ENCODE measurements at places on chromosomes 5 and 9.
A peak's percentile ranks its signal among the peaks of the same experiment; 100 is the strongest.

DNA sequence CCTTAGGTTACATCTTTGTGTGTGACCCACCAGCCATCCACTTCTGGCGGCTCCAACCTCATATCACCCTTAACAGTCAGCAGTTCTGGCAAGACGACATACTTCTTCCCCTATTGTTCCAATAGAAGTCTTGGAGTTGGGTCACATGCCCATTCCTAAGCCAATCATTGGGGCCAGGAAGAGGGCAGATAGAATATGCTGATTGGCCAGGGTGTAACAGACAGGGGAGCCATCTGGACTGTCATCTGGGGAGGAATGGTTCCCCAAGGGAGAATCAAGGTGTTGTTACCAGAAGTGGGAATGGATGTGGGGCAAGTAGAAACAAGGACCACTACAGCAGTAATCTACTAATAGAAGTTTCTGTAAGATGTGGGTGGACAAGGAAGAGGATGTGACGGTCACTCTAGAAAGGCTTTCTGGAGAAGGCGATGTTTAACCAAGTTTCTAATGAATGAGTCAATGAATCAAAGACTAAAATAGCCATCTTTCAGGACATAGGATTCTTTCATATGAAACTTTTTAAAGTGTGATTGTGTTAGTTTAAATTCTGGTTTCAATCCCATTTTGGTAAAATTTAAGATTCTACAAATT, 200.4 kb downstream of the ARHGAP26 start:
- DNase-seq, result no peak

DNA sequence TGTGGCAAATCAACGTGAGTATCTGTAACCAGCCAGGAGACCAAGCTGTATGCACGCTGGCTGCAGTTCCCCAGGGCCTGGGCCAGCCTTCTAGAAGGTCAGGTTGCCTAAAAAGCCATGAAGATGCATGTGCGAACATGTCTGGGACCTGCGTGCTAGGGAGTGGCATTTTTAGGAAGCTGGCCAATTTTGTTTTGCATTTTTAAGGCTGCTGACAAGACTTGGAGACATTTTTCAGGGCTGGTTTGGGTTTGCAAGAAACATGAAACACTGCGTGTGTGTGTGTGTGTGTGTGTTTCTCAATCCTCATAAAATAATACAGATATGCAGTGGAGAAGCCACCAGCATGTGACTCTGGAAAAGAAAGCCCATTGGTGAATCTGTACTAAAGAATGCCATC, 5.1 kb downstream of the TGFBI start:
- DNase-seq, result no peak

- no peak for DNase-seq
Measured at GRCh38 chr5:123997462-123998215, 485.7 kb downstream of the CSNK1G3 start.

GRCh38 chr5:143314099-143314498, 89.4 kb downstream of the NR3C1 start:
- DNase-seq, result no peak

GRCh38 chr9:121455527-121456239, 44.0 kb downstream of the GGTA1 start:
- DNase-seq, result no peak

DNA sequence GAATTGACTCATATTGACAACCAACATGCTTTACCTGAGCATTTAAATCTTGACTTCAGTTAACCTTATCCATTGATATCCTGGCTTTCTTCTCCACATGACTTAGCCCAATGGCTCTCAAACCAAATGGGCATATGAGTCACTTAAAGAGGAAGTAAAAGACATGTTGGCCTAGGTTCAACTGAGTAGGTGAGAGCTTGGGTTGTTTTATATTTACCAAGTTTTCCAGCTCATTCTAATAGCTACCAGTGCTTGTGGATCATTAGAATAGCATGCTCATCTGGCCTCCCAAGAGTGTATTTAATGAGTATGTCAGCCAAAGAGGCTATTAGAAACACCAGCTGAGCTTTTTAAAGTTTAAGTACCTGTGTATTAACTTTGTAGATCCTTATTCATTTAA, 1049.0 kb downstream of the PTPRD start:
- no peak for DNase-seq

GRCh38 chr9:80259079-80259478, 687.3 kb downstream of the TLE4 start:
- DNase-seq, result no peak

DNA sequence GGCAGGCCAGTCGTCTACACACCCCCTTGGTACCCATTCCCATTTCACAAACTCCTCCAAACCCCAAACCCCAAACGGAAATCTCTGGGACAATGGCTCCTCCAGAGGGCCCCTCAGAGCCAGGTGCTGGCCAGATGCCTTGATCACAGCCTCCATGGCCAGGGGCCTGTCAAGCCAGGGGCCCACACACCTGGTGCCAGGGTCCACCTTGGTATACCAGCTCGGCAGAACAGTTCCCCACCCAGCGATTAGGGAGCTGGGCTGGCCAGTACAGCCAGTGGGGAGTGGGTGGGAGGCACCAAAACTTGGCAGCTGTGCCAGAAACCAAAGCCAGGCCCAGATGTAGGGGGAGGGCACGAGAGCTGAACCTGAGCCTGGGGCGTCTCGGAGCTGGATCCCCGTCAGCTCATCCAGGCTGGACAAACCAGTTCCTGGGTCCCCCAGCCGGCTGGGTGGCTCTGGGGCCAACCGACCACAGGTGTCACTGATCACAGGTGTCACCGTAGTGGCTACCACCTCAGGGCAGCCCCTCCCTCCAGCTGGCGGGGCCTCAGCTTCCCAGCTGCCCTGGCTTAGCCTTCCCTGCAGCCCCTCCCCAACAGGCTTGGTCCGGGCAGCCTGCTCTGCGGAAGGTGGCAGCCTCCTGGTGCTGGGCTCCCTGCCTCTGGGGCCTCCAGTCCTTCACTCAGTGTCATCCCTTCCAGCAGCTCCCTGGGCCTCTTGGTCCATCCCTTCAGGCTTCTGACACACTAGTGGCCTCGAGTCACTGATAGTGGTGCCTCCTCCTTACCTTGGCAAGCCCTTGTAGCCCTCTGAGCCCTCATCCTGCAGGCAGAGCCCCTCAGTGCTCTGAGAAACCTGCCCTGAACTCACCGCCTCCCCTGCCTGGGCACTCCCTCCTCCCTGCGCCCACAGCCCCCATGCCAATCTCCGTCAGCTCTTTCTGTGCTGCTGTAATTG, 6.6 kb upstream of the RMND5B start:
- DNase-seq, result no peak

- DNase-seq, result no peak
Measured at GRCh38 chr5:87413343-87413645, 564 bp upstream of the CCNH start.

DNA sequence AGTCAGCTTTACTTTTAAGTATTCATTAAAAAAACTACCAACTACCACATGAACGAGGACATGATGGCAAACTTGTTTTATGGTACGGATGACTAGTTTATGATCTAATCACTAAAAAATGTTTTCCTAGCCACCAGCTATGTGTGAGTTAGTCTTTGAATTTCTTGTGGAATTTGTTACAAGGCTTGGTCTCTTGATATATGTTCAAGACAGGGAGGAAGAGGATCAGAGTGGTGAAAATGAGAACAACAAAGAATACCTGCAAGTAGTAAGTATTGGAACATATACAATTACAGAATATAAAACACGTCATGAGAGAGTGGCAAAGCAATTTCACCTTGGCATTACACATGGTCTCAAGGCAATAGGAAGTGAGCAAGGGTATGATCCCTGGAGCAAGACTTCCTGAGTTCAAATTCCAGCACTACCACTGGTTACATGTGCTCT, 548.6 kb upstream of the TLE4 start:
- DNase-seq, result no peak

GRCh38 chr9:120663380-120663779, 50.9 kb downstream of the MEGF9 start:
- DNase-seq, result no peak

GRCh38 chr5:102611312-102611711, 112.5 kb upstream of the SLCO6A1 start:
- no peak for DNase-seq

GRCh38 chr5:36655161-36655560, 48.8 kb downstream of the SLC1A3 start:
- peak; percentile 30 for DNase-seq

GRCh38 chr9:26131886-26132285, 453.6 kb upstream of the TUSC1 start:
- no peak for DNase-seq

DNA sequence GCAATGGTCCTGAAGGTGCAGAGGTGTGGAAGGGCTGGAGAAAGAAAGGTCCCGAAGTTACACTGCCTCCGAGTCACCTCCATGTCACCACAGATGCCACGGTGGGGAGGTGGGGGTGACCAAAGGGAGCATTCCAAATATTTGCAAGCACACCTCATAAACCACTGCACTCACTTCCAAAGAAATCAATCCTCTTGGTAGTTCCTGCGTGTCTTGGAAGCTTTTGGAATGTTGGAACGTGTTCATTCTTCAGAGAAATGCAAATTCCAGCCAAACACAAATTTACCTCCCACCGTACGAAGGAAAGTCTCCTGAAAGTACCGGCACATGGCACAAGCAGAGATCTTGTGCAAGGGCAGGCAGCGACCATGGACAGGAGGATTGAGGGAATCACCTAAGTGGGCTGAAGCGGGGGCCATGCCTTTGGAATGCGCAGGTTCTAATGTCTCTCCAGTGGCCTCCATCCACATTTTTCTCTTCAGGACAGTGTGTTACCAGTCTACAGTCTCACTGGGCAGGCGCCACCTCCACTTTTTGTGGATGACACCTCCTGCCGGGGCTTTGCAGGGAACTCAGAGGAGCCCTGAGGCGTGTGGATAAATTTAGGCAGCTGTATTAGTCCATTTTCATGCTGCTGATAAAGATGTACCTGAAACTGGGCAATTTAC, 54.0 kb downstream of the NSUN2 start:
- DNase-seq, result no peak

- peak; percentile 42 for DNase-seq
Measured at GRCh38 chr5:96660971-96661854, 963 bp upstream of the CAST start.

DNA sequence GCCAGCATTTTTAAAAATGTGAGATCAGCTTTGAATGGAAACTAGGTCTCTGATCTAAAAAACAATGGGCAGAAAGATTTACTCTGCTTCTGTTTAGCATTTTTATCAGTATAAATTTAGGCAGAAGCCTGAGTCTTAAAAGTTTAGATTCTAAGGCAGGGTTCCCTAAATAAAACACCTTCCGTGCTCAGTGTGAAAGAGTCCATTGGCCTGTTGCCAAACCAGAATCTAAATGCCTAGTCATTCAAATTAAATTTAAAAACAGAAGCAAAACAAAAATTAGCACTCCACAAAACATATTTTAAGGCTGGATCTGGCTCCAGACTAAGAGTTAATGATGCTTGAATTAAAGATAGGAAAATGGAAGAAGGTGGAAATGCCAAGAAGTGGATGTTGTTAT, 4.5 kb downstream of the TYRP1 start:
- DNase-seq, result no peak

DNA sequence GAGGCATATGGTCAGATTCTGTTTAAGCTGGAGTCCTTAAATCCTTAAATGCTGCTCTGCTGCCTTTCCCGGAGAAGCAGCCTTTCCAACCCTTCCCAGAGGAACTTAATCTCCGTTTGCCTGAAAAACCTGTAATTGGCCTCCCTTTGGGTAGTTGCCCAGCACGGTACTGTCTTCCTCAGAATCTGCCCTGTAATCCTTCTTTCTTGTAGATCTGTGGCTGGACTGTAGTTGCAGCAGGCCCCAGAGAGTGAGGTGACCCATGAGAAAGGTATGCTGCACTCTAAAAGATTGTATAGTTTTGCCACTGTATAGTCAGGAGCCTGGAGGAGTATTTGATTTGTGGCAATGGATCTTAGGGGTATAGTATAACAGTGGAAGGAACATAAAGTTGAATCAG, 11.7 kb downstream of the SPIN1 start:
- DNase-seq, result no peak

- DNase-seq, result no peak
Measured at GRCh38 chr9:130347931-130348330, 82.4 kb downstream of the HMCN2 start.

GRCh38 chr5:43674536-43674935, 71.6 kb downstream of the NNT start:
- DNase-seq, result no peak

GRCh38 chr5:40386289-40386688, 293.4 kb upstream of the PTGER4 start:
- DNase-seq, result peak; percentile 48

DNA sequence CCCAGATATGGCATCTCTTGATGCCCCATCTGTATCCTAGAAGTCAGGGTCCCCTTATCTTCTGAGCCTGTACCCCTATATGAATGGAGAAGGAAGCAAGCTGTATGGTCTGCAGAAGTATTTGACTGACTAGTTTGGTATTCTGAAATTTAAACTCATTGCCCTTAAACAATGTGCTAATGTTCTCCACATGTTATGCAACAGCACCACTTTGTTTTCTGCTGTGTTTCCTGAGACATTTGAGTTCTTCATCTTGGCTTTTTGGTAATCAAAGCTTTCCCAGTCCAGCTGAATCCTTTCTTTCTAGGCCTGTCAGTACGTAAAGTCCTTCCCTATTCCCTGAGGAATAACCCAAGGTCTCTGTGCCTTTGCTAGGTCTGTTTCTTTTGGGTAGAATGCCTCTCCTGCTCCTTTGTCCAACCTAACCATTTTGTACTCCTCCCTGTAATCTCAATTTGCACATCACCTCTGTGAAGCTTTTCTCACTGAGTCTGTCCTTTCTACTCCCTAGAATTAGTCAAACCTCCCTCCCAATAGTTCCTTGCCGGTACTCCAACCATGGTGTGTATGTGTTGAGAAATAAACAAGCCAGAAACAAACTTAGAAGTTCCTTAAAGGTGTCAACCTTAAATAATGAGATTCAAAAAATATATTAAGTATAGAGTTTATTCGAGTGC, 72.1 kb upstream of the HSPB3 start:
- DNase-seq, result no peak

GRCh38 chr5:17114715-17115599, 102.5 kb upstream of the BASP1 start:
- no peak for DNase-seq

DNA sequence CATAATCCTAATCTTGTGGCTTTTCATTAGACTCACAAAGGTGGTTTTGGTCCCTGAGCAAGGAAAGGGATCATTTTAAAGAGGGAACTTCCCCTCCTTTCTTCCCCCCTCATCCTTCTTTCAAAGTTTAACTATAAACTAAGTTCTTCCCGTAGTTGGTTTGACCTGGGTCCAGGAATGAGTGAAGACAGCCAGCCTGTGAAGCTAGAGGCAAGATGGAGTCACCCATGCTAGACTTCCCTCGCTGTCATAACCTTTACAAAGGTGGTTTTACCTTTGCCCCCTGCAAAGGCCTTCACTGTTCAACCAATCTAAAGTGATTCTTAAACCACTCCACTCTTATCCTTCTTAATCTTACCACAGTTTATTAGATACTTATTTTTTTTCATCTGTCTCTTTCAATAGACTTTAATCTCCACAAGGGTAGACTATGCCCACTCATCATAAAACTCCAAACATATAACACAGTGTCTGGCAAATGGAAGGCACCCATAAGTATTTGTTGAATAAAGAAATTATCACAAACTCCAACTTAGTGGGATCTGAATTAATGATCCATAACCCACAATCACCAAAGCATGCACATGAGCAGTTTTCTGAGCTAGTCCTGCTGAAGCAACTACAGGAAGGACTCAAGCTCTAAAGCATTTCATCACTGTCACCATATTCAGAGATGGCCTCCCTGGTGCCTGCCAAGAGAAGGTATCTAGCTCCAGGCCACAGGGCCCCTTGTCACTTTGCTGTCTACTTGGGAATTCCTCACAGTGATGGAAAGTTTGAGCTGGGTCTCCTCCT, 369.0 kb downstream of the SPOCK1 start:
- no peak for DNase-seq

GRCh38 chr9:121443981-121444380, 55.7 kb downstream of the GGTA1 start:
- DNase-seq, result no peak
